ENCODE measurements at places on chromosomes 2 and 18.

DNA sequence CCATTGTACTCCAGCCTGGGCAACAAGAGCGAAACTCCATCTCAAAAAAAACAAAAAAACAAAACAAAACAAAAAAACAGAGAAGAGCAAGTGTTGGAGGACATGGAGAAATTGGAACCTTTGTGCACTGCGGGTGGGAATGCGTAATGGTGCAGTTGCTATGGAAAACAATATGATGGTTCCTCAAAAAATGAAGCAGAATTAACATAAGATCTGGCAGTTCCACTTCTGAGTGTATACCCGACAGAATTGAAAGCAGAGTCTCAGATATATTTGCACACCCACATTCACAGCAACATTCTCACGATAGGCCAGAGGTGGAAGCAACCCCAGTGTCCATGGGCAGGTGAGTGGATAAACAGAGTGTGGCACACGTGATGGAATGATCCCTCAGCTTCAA lies 11.0 kb upstream of the RALB start:
- no peak for DNase-seq

DNA sequence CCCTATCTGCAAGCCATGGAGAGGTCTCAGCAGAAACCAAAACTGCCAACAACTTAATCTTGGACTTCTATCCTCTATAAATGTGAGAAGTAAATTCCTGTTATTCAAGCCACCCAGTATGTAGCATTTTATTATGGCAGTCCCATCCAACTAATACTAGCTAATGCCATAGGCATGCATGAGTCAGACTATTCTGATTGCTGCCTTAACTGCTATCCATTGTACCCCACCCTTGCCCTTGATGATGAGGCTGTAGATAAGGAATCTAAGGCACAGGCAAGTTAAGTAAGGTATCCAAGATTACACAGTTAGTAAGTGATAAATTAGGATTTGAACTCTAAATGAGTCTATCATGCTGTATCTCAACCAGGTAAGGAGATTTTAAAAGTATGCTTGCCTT lies 223.0 kb downstream of the UBE2E3 start:
- DNase-seq = no peak

DNA sequence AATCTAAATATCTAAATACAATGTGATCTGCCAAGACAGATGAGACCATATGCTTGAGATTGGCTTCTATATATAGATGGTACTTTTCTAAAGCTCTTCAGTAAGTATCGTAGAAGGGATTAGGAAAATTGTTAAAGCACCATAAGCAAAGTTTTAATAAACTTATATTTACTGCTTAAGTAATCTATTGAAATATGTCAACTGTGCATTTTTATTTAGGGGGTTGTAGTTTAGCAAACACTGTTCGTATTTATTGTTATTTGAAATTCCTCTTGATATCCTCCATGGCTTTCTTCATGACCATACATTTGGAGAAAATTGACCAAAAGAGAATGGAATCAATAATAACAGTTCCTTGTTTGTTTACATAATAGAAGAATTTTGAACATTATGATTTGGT lies 102.7 kb downstream of the MIB1 start:
- no peak for DNase-seq

- no peak for DNase-seq
Observed at GRCh38 chr2:218331745-218332144, 24.9 kb upstream of the CATIP start.

- DNase-seq = no peak
Observed at GRCh38 chr2:102094917-102095316, 47.6 kb upstream of the IL1R1 start.

- DNase-seq = no peak
Observed at GRCh38 chr18:4264347-4264791, 190.7 kb downstream of the DLGAP1 start.

- no peak for DNase-seq
Observed at GRCh38 chr2:170680172-170680941, 34.8 kb upstream of the SP5 start.

GRCh38 chr18:52433797-52434196 lies 93.8 kb downstream of the DCC start:
- DNase-seq = no peak

Measured in NCI-H748 treated with DMSO at 0.1 percent for 48 hours (cell line).